ENCODE measurements at places on chromosomes 3 and 15.

GRCh38 chr15:94324117-94324826, 92.9 kb downstream of the MCTP2 start:
- DNase-seq, result peak; percentile 29

GRCh38 chr15:83289160-83289559, 4.7 kb upstream of the BNC1 start:
- DNase-seq, result no peak

GRCh38 chr3:133965906-133966305, 63.8 kb downstream of the SLCO2A1 start:
- no peak for DNase-seq

- DNase-seq, result no peak
Observed at GRCh38 chr3:59424268-59425010, 374.6 kb upstream of the CFAP20DC start.

- DNase-seq, result no peak
Observed at GRCh38 chr3:64563751-64564150, 124.0 kb downstream of the ADAMTS9 start.

DNA sequence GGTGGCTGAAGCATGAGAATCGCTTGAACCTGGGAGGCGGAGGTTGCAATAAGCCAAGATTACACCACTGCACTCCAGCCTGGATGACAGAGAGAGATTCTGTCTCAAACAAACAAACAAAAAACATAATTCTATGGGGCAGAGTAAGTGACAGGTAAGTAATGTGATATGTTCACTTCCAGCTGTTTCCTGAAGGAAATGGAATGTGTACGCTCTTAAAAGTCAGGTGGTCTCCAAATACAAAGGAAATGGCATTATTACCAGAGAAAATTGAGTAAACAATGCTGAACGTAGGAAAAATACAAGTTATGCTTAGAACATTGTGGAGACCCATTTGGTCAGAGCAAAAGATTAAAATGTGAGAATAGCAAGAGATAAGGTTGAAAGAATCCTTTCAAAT, 278.5 kb downstream of the SCAPER start:
- no peak for DNase-seq

DNA sequence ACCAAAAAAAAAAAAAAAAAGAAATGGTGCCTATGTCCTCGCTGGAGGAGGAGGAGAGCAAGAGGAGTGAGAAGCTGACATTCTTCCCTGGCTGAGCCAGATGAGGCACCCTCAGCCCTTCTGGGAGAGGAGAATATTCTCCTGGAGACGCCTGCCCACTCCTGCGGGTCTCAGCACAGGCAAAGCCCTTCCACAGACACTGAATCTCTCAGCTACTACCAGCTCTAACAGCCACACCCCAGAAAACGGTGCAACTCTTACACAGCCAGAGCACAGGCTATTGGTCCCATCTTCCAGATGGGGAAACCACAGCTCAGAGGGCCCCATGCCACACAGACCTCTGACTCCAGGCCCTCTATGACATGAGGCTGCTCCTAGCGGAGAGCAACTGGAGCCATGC, 5.7 kb downstream of the RASL12 start:
- DNase-seq, result no peak

- DNase-seq, result no peak
Observed at GRCh38 chr15:24318981-24319380, 356.6 kb upstream of the NPAP1 start.

DNA sequence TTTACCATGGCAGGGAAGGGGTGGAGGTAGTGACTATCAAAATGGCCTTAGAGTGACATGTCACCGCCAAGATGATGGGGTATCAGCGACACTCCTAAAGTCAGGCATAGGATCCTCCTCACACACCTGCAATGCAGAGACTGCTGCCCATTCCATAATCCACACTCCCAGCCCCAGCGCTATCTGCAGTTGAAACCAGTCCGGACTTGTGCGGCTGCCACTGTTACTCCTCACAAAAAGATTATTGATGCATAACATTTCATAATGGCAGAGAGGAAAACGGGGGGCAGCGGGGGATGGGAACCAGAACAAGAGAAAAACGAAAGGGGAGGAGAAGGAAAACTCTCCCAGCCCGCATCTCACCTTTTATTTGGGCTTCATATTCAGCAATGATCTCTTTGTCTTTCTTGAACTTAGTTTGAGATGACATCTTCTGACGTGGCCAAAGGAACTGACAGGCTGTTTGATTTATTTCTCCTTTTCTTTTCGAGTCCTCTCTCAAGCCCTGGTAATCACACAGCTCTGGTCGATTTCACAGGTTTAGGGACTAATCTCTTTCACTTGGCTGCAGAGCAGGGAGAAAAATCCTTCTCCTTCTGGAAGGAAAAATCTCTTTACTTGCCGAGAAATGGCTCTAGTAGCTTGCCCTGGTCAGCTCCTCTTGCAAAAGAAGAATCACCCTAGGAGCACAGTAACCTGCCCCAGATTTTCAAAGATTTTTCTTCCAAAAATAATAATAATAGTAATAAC, 749 bp downstream of the SRGAP3 start:
- DNase-seq, result no peak
